ENCODE measurements at places on chromosomes 12 and 14.

GRCh38 chr14:99133636-99134515 lies 138.1 kb downstream of the BCL11B start:
- no peak for DNase-seq

- no peak for DNase-seq
Measured at GRCh38 chr12:129788506-129789084, 115.2 kb downstream of the TMEM132D start.

DNA sequence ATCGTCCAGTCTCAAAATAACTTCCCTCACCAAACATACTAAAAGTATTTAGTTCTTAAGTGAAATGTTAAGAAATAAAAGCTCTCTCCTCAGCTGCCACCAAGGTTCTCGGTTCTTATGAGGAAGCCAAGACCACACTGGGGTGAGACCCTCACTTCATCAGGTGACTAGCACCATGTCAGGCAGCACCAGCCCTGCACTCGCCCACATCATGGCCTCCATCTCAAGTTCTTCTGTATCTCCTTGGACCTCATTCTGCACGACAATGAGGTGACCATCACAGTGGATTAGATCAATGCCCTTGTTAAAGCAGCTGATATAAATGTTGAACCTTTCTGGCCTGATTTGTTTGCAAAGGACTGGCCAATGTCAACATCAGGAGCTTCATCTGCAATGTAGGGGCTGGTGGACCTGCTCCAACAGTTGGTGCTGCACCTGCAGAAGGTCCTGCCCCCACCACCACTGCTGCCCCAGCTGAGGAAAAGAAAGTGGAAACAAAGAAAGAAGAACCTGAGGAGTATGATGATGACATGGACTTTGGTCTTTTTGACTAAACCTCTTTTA lies 12.4 kb downstream of the SEC23A start:
- DNase-seq = no peak

DNA sequence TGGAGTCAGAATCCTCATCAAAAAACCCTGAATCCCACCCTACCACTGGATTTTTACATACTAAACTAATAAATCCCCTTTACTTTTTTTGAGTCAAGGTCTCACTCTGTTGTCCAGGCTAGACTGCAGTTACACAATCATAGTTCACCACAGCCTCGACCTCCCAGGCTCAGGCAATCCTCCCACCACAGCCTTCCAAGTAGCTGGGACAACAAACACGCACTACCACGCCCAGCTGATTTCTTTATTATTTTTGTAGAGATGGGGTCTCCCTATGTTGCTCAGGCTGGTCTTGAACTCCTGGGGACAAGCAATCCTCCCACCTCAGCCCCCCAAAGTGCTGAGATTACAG lies 24.3 kb downstream of the SPTSSA start:
- DNase-seq = no peak

DNA sequence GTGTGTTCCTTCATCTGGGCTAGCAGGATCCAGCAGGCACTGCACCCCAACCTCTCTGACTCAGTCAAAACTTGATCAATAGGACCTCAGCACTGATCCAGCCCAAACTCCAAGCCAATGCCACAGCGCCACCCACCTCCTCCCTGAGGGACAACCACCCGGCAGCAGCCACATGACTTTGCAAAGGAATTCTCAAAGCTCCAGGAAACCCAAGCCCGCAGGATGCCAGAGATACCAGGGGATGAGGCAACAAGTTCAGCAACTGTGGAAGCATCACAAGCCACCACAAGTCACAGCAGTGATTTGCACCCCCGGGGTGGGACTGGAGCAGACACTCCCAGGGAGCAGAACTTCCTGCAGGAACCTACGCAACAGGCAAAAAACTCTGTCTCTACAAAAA lies 37.3 kb downstream of the ACTN1 start:
- no peak for DNase-seq

All from stimulated activated naive CD8-positive, alpha-beta T cell treated with anti-CD3 and anti-CD28 coated beads, Interleukin-15, amount 100 ng/mL, for 72 hours (primary cell).